ENCODE measurements at places on chromosomes 2 and 18.

DNA sequence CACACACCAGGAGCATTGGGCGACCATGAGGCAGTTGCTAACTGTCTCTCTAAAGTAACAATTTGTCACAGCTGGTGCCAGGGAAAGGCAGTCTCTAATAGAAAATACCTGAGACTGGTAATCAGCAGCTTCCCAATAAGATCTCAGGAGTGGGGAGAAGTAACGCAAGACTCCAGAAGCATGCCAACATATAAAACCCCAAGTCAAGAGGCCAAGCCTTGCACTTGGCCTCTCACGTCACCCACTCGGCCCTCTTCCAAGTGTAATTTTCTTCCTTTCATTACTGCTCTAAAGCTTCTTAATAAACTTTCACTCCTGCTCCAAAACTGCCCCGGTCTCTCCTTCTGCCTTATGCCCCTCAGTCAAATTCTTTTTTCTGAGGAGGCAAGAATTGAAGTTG, 455.6 kb upstream of the ACVR2A start:
- no peak for DNase-seq

DNA sequence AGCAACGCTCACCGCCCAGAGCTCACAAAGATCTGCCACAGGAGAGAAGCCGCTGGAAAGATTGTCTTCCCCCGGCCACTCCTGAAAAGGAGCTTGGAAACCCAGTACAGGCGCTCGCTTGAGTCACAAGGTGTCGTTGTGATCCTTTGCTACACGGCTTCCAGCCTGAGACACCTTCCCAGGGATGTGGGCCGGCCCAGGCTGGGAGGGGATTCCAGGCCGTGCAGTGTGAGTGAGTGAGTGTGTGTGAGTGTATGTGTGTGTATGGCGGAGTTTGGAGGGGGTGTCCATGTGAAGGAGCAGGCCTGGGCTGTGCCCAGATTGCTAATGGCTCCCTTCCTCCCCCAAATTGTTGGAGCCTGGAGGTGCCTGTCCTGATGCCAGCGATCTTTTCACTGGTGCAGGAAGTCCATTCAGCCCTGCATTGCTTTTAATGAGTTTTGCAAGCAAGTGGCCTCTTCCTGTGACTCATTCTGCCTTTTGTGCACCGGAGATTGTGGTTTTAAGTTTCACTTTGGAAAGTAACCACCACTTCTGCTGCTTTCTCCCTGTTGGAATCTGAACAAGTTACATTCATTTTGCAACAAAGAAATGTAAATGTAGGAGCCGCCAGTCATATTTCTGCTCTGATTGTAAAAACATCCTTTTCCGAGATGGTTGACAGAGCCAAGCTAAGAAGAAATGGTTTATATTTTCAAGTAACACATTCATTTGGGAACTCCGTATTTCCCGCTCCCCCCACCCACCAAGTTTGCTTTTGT, 83.7 kb downstream of the LPIN1 start:
- DNase-seq, result peak; percentile 58

- no peak for DNase-seq
Measured at GRCh38 chr2:9720352-9721093, 89.7 kb upstream of the YWHAQ start.

GRCh38 chr2:50178050-50178449, 853.9 kb downstream of the NRXN1 start:
- no peak for DNase-seq

DNA sequence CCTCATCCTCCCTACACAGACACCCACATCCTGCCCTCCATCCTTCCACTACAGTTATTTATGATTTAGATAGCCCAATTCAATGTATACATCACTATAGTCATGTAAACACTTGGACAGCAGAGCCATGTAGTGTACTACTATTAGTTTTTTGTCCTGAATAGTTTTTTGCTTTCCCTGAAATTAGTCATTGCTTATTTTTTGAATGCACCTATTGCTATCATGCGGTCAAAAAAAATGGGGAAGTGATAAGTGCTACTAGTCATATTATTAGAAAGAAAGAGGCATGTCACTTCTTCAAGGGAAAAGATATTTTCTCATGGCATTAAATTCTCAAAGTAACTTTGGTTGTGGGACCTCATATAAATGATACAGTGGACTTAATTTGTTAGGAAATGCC, 6.8 kb upstream of the GREB1 start:
- no peak for DNase-seq

DNA sequence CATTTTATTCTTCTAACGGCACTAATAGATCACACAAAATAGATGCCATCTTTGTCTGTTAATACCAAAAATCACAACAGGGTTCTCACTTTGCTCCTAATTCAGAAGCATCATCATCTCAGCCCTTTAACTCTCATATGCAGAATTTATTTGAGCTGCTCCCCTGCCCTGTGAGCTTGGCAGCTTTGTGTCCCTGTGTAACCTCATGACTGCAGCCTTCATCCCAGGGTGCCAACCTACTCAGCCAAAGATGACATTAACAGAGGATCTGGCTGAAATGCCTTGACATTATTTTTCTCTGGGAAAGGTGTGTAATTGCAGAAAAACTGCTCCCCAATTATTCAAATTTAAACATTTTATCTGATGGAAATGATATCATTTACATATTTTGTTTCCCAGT, 319.4 kb downstream of the NRXN1 start:
- no peak for DNase-seq

DNA sequence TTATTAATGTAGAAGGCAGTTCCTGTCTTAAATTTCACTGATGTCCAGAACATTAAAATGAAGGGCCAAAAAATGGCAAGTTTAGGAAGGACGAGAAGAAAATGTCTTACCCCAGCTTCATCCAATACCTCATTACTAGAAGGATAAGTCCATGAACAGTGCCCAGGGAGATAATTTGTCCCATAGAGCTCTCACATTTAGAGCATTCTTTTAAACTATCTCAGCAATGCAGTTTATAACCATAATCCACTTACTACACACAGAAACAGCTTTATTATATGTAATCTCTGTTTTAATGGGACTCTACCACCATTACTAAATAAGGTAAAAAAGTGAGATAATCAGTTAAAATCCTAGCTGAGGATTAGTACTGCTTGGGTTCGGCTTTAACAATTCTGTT, 142.5 kb downstream of the PARD3B start:
- DNase-seq, result no peak

GRCh38 chr18:34913837-34914661, 127.2 kb upstream of the MAPRE2 start:
- no peak for DNase-seq

DNA sequence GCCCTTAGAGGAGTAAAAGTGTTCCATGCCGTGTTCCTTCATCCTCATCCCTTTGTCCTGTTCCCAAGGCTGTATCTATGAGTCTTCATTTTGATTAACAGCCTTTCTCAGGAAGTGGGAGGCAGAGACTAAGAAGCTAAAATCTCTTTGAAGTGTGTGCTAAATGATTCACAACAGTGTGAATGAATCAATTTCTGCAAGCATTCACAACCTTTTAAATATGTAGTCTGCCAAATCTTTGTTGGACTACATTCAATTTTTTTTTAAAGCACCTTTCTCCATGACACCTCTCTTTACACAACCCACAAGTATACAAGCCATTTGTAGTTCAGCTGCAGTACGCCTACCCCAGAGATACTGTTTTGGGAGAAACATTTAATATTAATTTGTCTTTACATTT, 408.6 kb upstream of the FANCL start:
- DNase-seq, result no peak

DNA sequence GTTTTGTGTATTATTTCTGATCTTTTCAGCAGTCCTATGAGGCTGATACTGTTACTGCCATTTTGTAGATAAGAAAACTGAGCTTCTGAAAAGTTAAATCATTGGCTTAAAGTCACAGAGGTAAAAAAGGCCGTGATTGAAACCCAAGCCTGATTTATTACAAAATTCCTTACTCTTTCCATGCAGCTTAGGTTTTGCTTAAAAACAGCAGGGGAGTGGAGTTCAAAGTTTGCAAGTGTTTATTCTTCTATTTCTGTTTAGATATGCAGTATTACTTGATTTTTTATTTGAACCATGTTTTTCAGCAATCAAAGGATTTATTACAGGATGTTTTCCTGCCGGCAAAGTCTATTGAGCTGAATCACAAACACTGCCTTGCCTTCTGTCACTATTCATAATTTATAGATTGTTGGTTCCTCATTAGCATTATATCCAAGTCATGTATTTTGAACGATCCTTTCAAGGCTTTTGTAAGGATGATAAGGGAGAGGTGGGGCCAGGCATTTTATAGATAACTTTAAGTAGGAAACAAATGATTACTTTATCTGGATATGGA, 31.9 kb upstream of the MSTN start:
- no peak for DNase-seq

GRCh38 chr2:8586457-8587051, 95.3 kb upstream of the ID2 start:
- no peak for DNase-seq

GRCh38 chr18:23088310-23088709, 47.0 kb upstream of the CABLES1 start:
- DNase-seq, result no peak

- no peak for DNase-seq
Measured at GRCh38 chr2:34523958-34524514, 924.9 kb upstream of the FAM98A start.

- no peak for DNase-seq
Measured at GRCh38 chr2:173999724-174000123, 34.6 kb upstream of the SP3 start.

DNA sequence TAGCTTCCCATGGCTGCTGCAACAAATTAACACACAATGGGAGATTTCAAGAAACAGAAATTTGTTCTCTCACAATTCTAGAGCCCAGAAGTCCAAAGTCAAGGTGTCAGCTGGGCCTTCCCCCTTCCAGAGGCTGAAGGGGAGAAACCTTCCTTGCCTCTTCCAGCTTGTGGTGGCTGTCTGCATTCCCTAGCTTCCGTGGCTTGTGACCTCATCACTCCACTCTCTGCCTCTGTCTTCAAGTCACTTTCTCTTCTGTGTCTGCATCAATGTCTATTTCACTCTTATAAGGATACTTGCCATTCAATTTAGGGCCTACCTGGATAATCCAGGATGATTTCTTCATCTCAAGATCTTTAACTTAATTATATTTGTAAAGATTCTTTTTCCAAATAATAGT, 16.8 kb upstream of the SRBD1 start:
- DNase-seq, result no peak

- DNase-seq, result no peak
Measured at GRCh38 chr2:64313398-64313723, 140.6 kb upstream of the LGALSL start.

DNA sequence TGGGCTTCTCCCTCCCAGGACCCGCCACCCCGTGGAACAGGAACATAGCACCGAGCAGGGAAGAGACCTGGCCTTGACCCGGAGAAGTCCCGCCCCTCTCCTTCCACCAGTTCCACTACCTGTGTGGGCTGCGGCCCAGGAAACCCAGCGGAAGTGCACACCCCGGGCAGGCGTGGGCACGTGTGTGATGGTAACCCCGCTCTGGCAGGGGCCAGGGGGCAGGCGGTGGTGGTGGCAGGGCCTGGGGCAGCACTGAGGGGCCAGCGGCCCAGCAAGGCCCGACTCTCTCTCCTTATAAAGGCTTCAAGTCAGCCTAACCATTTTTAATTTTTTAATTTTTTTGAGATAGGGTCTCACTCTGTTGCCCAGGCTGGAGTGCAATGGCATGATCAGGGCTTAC, 129.0 kb upstream of the FAM98A start:
- no peak for DNase-seq

GRCh38 chr18:9495465-9495864, 20.2 kb downstream of the RALBP1 start:
- no peak for DNase-seq

- no peak for DNase-seq
Measured at GRCh38 chr2:72954376-72955227, 37.3 kb downstream of the EMX1 start.

DNA sequence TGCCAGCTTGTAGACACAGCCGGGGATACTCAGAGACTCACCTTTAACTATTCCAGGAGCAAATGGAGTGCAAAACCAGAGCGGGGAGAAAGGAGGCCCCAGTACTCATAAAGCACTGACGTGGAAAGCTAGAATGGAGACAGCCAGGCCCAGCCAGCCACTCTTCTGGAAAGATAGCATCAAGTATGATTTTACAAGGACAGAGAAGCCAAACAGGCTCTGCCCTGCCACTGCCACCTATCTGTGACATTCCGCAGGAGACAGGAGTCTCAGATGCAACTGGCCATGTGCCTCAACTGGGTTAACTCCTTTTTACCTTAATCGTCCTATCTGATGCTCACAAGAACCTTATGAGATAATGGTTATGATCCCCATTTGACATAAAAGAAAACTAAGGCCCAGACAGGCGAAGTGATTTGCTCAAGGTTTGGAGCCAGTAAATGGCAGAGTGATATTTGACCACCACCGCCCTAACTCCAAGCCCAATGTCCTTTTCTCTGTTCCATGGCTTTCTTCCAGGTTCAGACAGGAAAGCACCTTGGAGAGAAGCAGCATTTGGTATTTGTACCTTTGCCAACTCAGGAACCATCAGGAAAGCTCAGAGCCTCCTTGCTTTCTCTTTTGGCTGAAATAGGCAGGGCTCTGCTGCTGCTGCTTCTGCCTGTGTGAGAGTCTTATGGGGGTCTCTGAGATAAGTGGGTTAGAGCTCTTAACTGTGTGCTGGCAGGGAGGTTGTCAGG, 15.6 kb downstream of the KIF3C start:
- no peak for DNase-seq

- no peak for DNase-seq
Measured at GRCh38 chr2:201322772-201323171, 34.4 kb downstream of the FLACC1 start.

DNA sequence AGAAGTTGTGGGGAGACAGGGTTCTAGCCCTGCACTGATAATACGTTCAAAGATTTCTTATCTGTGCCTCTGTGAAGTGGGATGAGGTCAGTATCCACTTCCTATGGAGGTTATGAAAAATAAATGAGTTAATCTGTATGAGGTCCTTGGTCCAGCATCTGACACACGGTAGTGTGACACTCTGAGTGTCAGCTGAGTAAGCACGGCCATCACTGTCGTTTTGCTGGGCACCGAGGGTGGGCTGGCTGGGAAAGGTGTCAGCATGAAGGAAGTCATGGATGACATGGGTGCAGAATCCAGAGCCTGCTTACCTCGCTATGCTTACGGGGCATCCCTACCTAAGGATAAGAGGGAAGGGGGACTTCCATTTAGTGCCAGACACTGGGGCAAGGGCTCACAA, 150.3 kb downstream of the INHBB start:
- no peak for DNase-seq

DNA sequence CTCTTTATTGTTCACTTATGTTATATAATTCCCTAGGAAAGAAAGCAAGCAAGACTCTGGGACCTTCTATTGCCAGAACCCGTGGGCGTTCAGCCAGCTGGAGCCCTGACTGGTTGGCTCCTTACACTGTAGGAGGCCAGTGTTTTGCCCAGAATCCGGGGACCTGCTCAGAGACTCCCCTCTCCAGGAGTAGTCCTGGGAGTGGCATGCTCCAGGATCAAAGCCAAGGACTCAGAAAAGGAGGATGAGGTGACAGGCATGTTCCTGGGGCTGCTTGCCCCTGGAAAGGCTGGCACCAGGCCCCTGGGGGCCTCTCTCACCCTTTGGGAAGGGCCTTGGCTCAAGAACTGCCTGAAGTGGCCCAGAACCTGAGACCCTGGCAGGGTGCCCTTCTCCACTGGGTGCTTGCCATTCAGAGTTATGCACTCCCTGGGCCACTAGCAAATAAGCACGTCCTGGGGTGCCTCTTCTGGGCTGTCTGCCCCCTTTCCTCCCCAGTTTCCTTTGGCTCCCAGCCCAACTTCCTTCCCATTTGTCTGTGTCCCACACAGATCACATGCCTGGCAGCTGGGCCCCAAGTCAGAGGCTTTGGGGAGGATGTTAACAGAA, 19.6 kb upstream of the KIF3C start:
- DNase-seq, result no peak

- no peak for DNase-seq
Measured at GRCh38 chr2:163556511-163556910, 179.3 kb downstream of the FIGN start.

- no peak for DNase-seq
Measured at GRCh38 chr2:768451-768850, 91.2 kb upstream of the TMEM18 start.
